Right forelimb (tissue), 1 donor: ENCODE measurements at places on chromosomes 3 and 15.
A peak's percentile ranks its signal among the peaks of the same experiment; 100 is the strongest.

- no peak for DNase-seq
Measured at GRCh38 chr15:39127925-39128617, 452.8 kb upstream of the THBS1 start.

DNA sequence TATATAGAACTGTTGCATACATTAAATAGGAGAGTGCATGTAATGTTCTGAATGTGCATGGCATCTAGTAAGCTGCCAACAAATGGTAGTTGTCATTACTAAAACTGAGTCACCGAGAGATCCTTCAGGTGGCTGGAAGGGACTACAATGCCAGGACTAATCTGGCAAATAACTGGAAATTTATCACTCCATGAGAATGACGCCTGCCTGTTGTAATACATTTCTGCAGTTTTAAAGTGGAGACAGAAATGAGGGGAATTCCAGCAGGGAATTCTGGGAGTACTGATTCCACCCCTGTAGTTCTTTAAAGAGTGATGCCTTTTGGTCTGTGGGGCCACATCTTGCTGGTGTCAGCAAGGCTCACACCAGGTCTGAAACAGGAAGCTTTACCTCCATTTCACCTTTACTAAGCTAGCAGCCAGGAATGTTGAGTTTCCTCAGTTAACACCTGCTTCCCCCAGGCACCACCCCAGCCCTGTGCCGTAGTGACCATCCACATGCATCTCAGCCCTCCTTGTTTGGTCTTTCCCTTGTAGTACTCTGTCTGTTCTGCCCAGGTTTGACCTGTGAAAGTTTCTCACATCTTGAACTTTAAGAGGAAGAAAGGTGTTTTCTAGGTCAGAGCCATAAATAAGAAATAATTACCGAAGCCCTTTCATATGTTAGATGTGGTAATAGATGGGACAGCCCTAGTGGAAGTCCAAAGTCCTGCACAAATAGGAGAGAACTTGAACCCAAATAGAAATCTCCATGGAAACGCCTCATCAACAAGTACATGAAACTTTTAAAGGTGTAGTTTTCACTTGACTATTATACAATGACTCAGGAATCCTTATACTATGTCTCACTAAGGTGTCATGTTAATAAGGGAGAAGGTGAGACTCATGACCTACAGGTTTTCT, 56.7 kb upstream of the LMOD3 start:
- no peak for DNase-seq

GRCh38 chr3:67863869-67864268, 209.5 kb upstream of the SUCLG2 start:
- no peak for DNase-seq

DNA sequence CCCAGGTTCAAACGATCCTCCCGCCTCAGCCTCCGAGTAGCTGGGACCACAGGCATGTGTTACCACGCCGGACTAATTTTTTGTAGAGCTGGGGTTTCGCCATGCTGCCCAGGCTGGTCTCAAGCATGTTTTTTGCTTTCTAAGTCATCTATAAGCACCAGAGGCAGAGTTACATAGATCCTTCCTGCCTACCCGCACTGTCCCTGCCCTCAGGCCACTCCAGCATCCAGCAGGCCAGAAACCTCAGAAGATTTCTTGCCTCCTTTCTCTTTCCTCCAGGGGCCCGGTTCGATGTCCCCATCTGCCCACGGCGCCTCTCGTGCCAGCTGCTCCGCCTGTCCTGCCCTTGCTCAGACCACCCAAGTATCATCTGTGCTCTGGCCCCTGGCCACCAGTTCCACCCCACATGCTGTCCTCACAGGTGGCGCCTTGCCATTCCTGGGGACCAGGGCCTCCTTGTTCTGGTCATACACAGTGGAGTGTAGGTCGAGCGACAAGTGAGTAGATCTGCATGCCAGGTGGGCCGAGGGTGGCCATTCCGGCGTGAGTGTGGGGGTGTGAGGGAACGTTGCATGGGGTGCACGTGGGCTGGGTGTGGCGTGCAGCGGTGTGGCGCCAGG, 27.3 kb downstream of the KLHDC8B start:
- no peak for DNase-seq

GRCh38 chr15:100461049-100461448, 67.7 kb downstream of the CERS3 start:
- no peak for DNase-seq

DNA sequence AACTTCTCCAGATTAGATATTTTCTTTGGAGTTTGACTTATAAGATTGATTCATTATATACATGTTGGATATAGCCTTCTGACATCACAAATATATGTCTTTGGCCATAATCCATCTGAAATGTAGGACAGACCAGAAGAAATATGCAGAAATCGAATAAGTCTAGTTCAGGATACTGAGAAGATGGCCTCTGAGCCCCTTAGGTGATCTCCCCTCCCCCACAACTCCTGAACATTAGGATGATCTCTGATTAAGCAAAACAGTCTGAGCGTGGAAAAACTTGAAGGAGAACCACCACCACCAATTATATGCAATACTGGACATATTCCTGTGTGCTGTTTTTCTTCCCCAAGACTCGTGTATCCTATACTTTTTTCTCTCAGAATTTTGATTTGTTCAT, 3.2 kb downstream of the SETD5 start:
- no peak for DNase-seq

- no peak for DNase-seq
Measured at GRCh38 chr15:81433462-81433861, 59.4 kb upstream of the TMC3 start.

- DNase-seq: no peak
Measured at GRCh38 chr3:83193526-83193925, 1432.1 kb upstream of the GBE1 start.

DNA sequence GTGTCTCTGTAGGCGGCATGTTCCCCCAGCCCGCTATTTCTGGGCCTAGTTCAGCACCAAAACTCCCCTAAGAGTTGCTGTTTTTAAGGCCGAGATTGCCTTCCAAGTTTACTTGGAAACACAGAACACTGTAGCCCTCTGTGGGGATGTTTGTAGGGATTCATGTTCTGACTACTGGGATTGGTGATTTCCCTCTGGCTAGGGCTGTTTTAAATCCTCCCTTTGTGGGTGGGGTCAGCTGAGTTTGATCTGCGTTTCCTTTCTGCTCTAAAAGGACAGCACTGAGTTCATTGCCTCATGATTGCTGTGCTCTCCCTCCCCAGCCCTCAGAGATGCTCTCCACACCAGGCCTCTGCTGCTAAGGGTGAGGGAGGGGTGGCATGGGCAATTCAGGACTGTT, 640.6 kb upstream of the DPPA4 start:
- DNase-seq: no peak

- no peak for DNase-seq
Measured at GRCh38 chr3:15051531-15051930, 13.6 kb downstream of the MRPS25 start.

GRCh38 chr3:60707452-60708020, 543.7 kb downstream of the FHIT start:
- no peak for DNase-seq

GRCh38 chr15:32886459-32886858, 168.7 kb downstream of the GREM1 start:
- DNase-seq: no peak

GRCh38 chr3:95711789-95712188, 1102.6 kb upstream of the EPHA6 start:
- DNase-seq: no peak

GRCh38 chr3:192550356-192550755, 177.0 kb downstream of the FGF12 start:
- DNase-seq: no peak

DNA sequence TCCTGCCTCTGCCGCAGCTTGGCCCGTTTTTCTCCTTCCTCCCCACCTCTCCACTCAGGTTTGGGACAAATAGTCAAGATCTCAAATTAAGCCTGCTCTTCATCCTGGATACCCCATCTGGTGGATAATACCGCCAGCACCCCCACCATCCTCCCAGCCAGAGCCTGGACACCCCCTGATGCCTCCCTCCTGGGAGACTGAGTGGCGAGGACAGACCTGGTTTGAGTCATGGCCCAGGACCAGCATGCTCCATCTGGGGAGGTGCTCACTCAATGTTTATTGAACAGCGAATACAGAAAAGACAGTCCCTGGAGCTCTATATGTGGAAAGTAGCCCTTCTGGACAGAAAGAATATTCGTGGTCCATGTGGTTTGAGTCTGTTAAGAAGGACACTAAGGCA, 23.3 kb downstream of the CTSH start:
- no peak for DNase-seq

- DNase-seq: no peak
Measured at GRCh38 chr3:185332026-185332735, 30.8 kb upstream of the MAP3K13 start.

- no peak for DNase-seq
Measured at GRCh38 chr3:176840641-176841286, 356.5 kb downstream of the TBL1XR1 start.

- DNase-seq: no peak
Measured at GRCh38 chr3:38111696-38112377, 25.1 kb downstream of the ACAA1 start.

GRCh38 chr3:123071146-123071545, 4.3 kb downstream of the PDIA5 start:
- DNase-seq: no peak

- DNase-seq: no peak
Measured at GRCh38 chr3:179301645-179302044, 21.2 kb upstream of the ZNF639 start.

- peak; percentile 67 for DNase-seq
Measured at GRCh38 chr3:130516645-130517512, at the start of gene COL6A6. Gene COL6A6, plus strand, starts transcription at chr3:130517177. Its CDS starts 43,188 bp downstream, at chr3:130560365.

GRCh38 chr15:86610038-86610437, 530.4 kb downstream of the AGBL1 start:
- no peak for DNase-seq

DNA sequence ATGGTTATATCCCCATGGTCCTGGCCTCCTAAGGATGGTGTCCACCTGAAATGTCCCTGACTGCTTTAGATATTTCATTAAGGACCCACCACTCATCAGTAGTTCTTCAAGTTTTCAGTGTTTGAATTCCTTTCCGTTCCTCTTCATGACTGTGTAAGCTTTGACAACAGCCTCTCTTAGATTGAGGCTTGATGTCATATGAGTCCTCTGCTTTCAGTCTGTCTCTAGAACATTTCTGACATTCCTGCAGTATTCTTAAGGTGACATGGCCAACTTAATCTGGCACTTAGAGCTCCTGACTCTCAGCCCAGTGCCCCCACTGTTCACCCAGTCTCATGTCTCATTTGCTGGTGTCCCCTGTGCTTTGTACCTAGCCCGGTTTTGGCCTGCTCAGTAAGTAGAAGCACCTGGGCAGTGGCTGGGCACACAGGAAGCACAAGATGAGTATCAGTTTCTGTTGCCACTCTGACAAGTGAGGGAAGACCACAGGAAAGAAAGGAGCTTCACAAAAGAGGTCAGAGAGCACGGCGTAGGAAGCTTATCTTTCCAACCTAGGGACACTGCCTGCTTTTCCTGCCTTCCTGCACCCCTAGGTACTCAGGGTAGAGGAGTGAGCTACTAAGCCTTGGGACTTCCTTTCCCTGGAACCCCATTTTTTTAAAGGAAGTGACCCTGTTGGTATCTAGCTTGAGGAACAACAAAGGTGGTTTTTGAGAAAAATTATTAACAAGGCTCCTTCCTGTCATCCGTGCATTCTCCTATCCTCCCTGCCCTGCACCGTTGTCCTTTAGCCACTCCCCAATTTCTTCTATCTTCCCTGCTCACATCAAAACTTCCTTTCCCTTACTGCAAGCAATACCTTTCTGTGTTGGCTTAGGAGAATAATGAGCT, 103.1 kb downstream of the KLHL25 start:
- DNase-seq: no peak

- no peak for DNase-seq
Measured at GRCh38 chr15:39873978-39874377, 46.1 kb downstream of the GPR176 start.
